ENCODE measurements at places on chromosomes 7 and 10.

DNA sequence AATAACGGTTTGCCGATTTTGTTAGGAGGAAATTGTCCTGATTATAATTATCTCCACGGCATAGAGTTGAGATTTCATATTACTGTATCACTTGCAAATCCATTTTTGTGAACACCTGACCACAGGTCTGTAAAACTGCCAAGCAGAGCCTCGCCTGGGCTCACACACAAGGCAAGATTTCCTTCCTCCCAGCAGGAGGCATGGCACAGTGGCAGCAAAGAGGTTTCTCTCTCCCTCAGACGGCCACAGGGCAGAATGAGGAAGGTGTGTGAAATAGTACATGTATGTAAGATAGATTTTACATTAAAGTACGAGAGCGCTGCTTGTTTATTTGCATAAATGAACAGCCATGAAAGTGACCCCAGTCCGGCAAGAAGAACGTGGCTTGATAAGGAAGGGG lies 130.1 kb downstream of the CELF2 start:
- DNase-seq: no peak

- DNase-seq: no peak
These were observed 76.5 kb downstream of the FAM53B start for GRCh38 chr10:124667425-124668345.

DNA sequence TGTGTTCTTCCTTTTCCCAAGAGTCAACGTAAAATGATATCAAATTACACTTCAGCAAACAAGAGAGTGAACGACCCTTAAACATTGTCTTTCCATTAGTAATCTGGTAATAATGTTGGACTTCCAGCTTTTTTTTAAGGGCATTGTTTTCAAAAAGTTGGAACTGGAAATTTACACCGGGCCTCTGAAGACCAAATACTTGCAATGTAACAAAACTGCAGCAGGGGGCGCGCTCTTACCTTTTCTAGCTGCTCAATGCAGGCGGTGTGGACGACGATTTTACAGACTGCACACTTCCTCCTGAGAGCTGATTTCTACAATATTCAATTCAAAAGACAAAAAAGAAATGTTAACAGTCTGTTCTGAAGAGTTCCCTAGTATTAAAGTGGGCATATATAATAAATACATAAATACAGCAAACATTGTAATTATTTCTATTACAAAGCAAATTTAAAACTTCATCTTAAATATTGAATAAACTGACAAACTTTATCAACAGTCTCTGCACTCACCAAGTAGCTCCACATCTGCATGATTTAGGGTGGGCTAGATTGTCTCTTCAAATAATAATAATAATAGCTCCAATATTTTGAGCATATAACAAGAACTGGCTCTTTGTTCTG lies 190.4 kb downstream of the DGKI start:
- peak; percentile 48 for DNase-seq

- DNase-seq: no peak
These were observed 66.6 kb downstream of the VWC2 start for GRCh38 chr7:49839863-49840645.

DNA sequence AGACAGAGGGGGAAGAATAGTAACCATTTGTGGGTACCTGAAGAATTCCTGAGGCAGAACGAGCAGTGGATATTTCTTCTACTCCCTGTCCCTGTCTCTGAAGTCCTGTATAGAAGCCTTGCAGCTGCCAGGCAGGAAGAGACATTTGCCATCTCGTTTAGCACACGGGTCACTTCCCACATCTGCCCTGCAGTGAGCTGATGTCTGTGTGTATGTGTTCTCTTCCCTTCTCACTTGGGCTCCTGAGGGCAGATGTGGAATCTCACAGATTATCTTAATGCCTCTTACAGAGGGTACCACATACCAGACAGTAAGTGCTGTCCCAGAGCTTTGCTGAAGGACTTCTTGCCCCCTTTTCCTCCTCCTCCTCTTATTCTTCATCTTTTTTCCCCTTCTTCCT lies 14.1 kb upstream of the TRPV6 start:
- DNase-seq: no peak

GRCh38 chr10:15620337-15620736 lies 99.4 kb downstream of the ITGA8 start:
- no peak for DNase-seq

DNA sequence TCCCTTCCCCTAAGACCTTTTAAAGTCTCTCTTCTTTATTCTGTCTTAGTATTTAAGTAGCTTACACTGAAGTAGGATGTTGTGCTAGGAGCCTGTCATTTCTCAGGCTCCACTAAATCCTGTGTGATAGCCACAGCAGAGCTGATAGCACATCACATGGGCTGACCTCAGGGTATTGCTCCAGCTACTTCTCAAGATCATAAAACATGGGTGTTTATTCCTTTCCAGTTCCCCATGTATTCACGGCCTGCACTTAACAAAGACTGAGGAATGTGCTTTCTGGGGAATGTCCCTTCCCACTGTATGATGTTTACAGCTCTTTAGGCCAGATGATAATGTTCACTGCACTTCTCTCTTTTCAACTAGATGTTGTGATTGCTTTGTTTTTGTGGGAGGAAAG lies 1086.8 kb downstream of the KCNMA1 start:
- DNase-seq: no peak

- DNase-seq: no peak
These were observed 1255.5 kb upstream of the PHF14 start for GRCh38 chr7:9718071-9718661.

- DNase-seq: no peak
These were observed 19.7 kb upstream of the VPS37D start for GRCh38 chr7:73647725-73648592.

GRCh38 chr10:122504610-122504950 lies 43.2 kb downstream of the HTRA1 start:
- DNase-seq: peak; percentile 51

GRCh38 chr7:137329411-137329810 lies 14.1 kb downstream of the PTN start:
- no peak for DNase-seq

DNA sequence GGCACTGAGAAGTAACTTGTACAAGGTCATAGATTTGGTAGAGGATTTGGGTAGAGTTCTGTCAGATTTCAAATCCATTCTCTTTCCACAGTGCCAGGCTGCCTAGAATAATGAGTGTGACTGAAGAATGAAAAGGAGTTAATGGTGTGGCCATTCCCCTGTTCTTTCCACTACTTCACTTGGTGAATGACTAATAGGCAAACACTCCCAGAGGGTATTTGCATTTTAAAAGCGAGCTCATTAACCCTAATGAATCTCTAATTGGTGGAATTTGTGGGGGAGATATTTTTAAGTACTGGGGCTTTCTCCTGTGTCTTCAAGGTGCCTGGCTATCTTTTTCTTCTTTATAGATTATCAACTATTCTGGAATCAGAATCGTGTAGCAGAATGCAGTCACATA lies 74.8 kb upstream of the RPA3 start:
- DNase-seq: no peak

GRCh38 chr10:126749015-126749655 lies 78.6 kb upstream of the C10orf90 start:
- peak; percentile 50 for DNase-seq

DNA sequence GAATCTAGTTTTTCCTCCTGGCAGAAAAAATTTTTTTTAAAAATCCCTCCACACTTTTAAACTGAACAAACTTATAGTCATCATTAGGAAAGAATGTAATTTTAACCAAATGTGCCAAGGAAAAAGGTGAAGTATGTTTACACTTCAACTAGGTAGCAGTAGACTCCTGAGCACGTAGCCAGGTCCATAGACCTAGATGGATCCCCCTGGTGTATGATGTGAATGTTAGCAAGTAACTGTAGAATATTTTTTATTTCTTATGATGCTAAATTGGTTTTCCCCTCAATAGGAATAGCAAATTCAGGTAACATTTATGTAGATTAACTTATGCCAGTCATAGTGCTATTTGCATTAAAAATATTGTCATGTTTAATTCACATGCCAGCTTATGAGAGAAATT lies 19.6 kb downstream of the CABCOCO1 start:
- DNase-seq: no peak

GRCh38 chr7:123747620-123748141 lies 1.1 kb downstream of the WASL start:
- DNase-seq: peak; percentile 71

DNA sequence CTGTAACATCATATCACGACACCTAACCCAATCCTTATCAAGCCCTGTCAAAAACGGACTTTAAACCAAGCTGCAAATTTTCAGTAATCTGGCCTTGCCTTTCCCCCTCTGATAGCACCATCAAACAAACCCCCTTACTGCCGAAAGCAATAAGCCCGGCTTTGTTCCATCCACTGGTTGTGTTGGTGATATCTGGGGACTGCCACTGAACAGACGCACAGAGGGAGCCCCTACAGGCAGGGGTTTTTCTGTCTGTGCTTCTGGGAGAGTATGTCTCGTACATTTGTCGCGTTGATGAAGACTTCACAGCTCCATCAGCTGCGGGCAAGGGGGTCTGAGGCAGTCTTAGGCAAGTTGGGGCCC lies 550 bp upstream of the PLAU start:
- DNase-seq: no peak

DNA sequence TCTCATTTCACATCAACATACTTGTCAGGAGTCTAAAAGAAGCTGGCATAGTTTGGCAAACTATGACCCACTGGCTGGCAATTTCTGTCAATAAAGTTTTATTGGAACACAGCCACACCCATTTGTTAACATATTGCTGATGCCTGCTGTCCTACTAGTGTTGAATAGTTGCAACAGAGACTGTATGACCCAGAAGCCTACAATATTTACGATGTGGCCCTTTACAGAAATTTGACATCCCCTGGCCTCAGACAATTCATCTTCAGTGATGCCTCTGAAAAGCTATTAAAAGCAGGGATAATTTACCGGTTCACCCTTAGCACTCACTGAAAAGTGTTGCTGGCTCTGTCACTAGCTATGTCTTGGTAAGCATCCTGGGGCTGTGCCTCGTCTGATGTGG lies 155.2 kb downstream of the ARID5B start:
- DNase-seq: no peak

DNA sequence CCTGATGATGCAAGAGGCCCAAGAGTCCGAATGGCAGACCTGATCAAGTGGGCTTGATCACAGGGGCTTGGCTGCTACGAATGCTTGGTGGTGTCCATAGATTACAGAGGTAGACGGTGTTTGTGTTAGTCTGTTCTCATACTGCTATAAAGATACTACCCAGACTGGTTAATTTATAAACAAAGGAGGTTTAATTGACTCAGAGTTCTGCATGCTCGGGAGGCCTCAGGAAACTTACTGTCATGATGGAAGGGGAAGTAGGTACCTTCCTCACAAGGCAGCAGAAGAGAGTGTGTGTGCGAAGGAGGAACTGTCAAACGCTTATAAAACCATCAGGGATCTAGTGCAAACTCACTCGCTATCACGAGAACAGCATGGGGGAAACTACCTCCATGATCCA lies 268.9 kb upstream of the KLF6 start:
- no peak for DNase-seq

DNA sequence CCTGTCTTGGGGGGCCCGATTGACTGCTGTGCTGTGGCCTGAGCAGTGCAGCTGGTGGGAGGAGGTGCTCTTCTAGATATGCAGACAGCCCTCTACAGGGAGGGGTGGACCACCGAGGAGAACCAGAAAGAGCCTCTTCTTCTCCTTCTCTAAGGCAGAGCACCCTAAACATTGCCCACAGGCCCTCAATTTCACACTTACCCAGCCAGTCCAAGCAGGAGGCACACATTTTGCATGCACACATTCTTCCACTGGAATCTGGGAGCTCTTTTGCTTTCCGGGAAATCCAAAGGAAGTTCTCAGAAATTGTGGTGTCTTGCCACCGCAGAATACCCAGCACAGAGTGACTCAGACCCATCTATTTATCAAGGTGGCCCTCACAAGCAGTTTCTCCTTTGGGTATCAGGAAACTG lies 45.8 kb downstream of the EEPD1 start:
- no peak for DNase-seq

DNA sequence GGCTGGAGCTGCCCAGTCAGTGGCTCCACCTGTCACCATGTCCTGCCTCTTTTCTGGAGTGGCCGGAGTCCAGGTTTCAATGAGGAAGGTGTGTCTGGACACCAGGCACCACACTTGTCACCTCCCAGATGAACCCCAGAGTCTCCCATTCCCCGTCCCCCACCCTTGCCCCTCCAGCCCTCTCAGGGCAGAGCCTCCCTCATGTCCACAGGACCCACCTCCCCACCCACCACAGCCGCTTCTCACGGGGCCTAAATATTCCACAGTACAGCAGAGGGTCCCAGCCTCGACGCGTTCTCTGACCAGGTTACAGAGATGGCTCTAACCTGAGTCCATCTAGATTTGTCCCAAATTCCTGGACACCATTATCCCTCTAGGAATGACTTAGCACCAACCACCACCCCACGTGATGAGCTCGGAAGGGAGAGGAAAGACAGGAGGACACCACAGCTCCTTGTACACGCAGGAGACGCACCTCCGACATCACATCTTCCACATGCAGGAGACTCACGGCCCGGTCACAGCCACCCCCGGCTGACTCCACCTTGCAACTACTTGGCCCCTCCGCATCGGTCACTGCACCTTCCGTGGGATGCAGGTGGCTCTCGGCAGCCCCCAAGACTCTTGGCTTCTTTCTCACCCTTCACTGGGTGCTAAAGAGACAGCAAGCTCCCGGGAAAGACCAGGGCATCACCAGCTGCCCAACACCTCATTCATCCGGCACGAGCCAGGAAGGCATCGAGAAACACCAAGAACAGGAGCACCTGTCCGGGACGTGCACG lies 560.2 kb downstream of the DNAJB6 start:
- no peak for DNase-seq

DNA sequence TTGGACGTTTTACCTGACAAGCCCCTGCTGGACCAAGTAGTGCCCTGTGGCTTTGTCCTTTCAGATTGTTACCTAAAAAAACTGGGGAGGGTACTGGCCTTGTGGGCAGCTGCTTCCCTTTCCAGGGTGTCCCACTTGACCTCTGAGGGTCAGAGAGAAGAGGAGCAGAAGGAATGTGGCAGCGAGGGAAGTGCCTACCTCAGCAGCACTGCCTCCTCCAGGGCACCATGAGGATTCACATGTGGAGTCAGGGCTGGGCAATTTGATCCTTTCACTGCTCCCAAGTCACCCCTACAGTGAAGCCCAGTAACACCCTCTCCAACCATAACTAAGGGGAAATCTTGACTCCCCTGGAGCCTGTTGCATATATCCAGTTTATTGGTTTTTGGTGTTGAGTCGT lies 64.6 kb downstream of the ITGB1 start:
- no peak for DNase-seq

- peak; percentile 35 for DNase-seq
These were observed at the start of gene HDAC9 for GRCh38 chr7:18495412-18496340. HDAC9 (plus strand) TSS chr7:18495749; CDS start chr7:18496303, 554 bp downstream.

GRCh38 chr7:43757073-43757720 lies 1.3 kb upstream of the BLVRA start:
- DNase-seq: no peak

DNA sequence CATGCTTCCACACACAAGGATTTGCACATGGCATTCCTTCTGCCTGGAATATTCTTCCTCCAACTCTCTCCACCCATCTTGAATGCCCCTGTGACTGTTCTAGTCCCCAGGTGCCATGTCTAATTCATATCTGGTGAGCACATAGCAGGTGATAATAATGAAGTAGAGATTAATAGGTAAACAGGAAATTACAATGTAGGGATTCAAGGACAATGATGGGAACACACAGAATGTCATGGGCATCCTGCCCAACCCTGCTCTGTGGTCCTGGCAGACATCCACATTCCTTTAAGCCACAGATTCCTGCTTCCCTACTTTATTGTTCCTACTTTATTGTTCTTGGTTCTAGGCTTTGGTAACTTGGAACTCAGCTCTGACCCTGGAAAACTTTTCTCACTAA lies 115.8 kb downstream of the THSD7A start:
- no peak for DNase-seq

Measured in right renal pelvis (tissue), 4 donors.